Stimulated activated CD4-positive, alpha-beta T cell treated with anti-CD3 and anti-CD28 coated beads, Interleukin-15, amount 100 ng/mL, for 1 hour (primary cell): ENCODE measurements at places on chromosomes 2 and 18.

DNA sequence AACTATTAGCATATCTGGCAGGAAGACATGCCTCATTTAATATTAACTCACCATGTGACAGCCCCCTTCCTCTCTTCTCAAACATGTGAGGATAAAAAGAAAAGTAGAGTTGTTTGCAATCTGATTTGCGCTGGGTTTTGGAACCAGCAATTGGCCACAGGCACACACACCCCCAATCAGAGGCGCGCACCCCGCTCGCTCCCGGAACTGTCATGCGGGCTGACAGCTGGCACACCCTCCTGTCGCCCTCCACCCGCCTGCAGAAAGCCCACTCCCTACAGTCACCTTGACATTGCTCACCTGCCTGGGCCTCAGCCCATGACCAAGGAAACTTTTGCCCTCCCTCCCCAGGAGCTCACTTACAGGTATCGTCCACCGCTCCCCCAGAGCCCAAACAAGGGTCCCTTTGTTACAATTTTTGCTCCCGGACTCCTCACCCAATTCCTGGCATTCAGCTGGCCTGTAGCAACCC lies 1.1 kb downstream of the COBLL1 start:
- DNase-seq: no peak

GRCh38 chr2:46079985-46080560 lies 217.1 kb upstream of the EPAS1 start:
- DNase-seq: no peak

DNA sequence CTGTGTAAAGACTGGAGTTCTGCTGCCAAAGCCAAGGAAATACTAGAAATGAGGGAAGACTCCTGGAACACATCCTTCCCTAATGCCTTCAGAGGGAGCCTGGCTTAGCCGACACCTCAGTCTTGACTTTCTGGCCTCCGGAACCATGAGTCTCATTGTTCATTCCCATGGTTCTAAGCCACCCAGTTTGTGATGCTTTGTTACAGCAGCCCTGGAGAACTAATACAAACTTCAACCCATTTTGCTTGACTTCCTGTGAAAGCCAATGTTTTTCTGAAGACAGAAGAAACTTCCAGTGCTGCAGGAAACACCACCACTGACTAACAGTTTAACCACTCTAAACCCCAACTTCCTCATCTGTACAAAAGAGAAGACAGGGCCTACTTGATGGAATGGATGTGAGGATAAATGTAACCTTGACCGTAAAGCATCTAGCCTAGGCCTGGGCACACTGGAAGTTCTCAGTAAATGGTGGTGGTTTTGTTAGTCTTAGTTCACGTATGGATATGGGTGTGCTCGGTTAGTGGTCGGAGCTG lies 85.9 kb upstream of the RFX8 start:
- no peak for DNase-seq

- no peak for DNase-seq
These were observed 799 bp downstream of the CYTIP start for GRCh38 chr2:157443090-157443489.

- no peak for DNase-seq
These were observed 30.7 kb upstream of the ERCC3 start for GRCh38 chr2:127324635-127325034.

- DNase-seq: no peak
These were observed 161.4 kb downstream of the ZEB2 start for GRCh38 chr2:144358374-144358964.

GRCh38 chr2:176130957-176131847 lies 1.7 kb downstream of the HOXD8 start:
- DNase-seq: no peak

GRCh38 chr2:38097988-38098385 lies 22.0 kb upstream of the CYP1B1 start:
- DNase-seq: no peak

GRCh38 chr2:54878182-54878581 lies 154.7 kb downstream of the EML6 start:
- no peak for DNase-seq

DNA sequence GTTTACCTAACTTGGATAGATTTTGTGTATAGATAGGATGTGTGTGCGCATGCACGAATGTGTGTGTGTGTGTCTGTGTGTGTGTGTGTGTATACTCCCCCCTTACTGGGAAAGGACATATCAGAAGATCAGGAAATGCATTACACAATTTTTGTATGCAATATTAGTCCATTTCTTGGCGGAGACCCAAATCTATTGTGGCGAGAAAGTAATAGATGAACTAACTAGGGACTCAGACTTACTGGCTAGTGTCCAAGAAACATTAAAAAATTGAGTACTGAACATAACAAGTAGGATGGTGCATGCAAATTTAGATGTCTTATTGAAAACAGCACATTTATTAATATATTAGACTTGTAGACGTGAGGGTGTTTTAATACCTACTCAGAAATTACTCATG lies 1036.5 kb upstream of the FANCL start:
- no peak for DNase-seq

DNA sequence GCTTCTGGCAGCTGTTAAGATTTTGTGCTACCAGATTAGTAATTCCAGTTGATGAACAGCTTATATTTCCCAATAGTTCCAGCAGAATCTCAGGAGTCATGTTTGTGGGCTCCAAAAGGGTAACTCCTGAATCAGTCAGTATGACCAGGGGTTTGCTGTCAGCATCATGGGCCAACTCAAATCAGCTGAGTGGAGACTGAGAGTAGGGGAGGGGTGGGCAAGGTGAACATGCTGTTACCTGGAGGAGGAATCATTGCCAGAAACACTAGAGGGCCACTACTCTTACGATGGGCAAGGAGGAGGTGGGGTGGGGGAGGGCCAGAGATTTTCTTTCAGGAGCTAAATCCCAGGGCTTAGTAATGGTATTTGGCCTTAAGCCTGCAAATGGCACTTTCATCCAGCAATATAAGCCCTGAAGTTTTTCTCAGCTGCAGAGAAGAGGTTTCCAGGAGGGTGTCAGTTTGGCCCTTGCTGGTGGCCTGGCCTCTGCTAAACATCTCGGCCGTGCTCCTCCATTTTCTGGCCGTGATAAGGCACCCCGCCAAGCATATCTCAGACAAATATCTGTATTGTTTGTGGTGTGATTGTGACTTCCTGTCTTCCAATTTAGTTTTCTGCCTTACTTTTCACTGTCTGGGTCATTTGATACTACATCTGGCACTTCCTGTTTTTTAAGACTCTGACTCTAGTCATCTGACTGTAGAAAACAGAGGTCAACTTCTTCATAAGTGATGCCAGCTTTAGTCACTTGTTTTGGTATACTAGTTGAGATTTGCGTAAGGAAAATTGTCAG lies 120.5 kb upstream of the CXCR4 start:
- DNase-seq: no peak

- DNase-seq: no peak
These were observed 43.3 kb downstream of the DDX1 start for GRCh38 chr2:15634846-15635490.

DNA sequence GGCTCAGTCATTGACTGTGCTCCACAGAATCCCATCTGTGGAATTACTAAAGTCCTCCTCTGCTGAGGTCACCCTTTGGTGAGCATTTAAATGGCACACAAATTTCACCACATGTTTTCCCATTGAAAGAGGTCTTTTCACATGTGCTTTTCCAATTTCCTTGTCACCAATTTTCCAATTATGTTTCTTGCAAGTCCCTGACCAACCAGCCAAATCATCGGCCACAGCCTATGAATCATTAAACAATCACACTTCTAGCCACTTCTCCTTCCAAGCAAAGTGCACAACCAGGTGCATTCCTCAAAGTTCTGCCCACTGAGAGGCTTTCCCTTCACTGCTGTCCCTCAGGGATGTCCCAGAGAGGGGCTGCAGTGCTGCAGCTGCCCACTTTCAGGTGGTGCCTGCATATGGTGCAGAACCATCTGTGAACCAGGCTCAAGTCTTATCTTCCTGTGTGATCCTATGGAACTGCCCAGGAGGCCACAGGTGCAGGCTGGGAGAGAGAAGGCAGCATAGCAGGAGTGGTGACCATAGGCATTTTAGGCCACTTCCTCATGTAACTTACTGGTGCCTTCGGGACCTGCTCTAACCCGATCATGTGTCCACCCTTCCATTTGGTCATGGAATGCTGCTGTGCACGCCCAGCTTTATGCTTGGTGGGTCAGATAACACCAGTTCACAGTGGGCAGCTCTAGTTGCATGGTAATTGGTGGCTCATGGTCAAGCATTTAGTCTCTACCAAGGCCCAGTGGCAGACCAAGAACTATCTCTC lies 153.0 kb downstream of the SEPTIN10 start:
- DNase-seq: no peak

GRCh38 chr2:151241224-151241623 lies 20.4 kb downstream of the RBM43 start:
- DNase-seq: no peak

DNA sequence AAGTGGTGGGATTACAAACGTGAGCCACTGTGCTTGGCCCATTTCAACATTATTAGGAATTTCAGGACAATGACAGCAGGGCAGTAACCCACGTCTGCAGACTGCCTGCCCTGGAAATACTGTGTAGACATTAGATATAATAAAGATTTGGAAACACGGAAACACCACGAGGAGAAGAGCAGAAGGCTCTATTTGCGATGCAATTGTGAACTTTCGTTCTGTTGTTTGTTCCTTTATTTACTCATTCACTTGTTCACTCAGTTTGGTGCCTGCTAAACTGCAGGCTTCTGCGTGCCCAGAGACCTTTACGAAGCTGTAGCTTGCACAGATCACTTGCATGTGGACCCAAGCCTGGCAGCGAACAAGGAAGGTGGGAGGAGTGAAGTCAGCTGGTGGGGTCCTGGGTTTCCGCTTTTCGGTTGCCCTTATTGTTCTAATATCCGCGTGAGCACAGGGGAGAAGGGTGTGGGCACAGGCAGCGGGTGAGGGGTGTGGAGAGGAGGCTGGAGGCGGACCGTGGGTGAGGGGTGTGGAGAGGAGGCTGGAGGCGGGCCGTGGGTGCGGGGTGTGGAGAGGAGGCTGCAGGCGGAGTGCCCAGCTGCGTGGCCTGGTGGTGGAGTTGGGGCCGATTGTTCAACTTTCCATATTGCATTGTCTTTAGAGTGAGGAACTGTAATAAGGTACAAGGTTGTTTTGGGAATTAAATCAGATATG lies 3.4 kb downstream of the COLEC11 start:
- DNase-seq: no peak
